ENCODE measurements at places on chromosomes 5 and 9.

DNA sequence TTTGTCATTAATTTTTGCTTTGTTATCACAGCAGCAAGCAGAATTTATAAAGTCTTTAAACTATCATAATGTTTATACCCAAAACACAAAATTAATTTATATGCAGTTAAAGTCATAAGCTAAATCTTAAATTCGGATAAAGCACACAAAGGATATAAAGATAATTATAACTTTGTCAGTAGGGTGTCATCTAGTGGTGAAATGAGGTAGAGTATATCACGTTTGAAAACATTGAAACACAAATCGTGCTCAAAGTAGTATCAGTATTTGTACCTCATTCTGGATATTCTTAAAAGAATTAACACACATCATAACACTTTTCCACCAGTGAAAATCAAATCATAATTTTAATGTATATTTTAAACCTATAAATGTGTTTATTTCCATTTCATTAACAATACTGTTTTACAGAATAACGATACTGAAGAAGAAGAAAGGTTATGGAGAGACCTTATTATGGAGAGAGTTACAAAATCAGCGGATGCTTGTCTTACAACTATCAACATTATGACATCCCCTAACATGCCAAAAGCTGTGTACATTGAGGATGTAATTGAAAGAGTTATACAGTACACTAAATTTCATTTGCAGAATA, 129.5 kb downstream of the NIPBL start:
- DNase-seq = no peak

DNA sequence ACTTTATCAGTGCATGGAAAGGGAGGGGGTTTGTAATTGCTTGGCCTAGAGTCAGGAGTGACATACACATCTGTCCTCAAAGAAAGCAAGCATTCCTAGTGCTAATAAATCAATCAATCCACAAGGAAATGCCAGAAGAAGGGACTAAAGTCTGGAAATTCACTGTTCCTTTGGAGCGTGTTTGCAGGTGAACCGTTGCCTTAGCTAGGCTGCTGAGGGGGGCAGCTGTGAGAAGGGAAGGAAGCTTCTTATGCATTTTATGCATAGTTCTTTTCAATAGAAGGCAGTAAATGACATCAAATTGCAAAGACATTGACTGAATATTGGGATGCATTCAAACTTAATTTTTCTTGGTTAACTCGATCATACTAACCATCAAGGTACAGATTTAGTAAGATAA, 1092.5 kb upstream of the SEMA6A start:
- DNase-seq = no peak

- peak; percentile 18 for DNase-seq
Measured at GRCh38 chr9:120619751-120620655, 40.0 kb upstream of the CDK5RAP2 start.

DNA sequence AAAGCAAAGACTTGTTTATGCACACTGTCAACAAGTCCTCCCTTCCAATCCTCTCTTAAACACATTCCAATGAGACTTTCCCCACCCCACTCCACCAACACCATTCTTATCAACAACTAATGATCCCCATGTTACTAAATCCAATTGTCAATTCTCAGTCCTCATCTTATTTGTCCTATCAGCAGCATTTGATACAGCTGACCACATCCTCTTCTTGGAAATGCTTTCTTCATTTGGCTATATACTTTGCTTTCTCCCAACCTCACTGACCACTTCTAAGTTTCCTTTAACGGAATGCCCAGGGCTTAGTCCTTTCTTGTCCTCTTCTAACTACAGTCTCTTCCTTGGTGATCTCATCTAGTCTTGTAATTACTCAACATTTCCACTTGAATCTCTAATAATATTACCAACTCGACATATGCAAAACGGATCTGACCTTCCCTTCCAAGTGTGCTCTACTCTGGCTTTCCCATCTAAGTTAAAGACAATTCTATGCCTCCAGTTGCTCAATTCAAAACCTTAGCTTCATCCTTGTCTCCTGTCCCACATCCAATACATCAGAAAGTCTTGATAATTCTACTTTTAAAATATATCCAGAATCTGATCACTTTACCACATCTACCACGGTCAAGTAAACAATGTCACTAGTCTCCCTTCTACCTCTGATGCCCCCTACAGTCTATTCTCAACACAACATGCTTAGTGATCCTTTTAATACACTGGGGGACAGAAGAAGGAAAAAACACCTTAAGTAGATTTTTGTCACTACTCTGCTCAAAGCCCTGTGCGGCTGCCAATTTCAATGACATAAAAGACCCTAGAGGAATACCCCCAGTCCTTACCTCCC, 25.5 kb downstream of the AGTPBP1 start:
- no peak for DNase-seq

- DNase-seq = no peak
Measured at GRCh38 chr9:75200892-75201470, 112.7 kb downstream of the OSTF1 start.

DNA sequence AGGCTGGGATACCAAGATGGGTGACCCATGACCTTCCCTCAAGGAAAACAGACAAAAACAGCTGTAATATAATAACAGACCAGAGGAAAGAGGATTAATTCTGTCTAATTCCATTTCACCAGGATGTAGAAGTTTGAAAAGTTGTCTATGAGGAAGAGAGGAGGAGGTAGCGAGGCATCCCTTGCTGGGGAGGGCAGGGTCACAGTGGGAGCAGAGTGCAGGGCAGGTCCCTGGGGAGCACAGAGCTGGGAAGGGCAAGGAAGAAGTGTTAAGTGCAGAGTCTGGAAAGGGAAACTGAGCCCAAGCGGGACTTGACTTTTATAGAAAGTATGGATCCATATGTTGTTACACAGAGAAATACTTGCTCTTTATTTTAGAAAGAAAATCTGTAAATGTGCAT, 210.6 kb downstream of the CD180 start:
- DNase-seq = no peak

DNA sequence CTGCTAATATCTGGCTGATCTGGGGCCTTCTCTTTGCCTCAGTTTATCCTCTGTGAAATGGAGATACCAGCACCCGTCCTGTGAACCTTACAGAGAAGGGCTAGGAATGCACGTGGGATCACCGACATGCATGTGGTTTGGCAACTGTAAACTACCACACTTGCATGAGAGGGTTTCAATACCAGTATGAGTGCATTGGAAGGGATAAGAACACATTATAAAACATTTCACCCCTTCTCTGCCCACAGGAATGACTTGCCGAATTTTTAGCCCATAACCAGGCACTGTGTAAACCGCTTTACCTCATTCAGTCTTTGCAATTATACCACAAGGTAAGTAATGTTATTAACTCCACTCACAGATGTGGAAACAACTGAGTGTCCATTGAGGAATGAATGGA, 8.9 kb upstream of the RAB14 start:
- no peak for DNase-seq

DNA sequence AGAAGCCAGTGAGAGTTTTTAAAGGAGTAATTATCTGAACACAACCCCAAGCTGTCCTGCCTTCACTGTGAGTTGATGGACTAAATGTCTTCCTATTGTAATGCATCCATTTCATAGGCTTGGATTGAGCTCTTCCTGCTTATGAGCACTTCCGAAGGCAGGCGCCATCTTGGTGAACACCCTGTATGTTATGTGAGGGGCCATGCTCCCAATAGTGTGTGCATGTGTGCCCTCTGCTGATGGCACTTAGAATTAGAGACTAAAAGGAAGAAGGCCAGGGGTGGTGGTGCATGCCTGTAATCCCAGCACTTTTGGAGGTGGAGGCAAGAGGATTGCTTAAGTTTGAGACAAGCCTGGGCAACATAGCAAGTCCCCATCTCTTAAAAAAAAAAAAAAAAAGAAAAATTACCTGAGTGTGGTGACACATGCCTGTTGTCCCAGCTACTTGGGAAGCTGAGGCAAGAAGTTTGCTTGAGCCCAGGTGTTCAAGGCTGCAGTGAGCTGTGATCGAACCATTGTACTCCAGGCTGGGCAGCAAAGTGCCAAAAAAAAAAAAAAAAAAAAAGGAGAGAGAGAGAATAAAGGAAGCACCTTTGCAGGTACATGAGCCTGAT, 65.0 kb downstream of the C9orf152 start:
- no peak for DNase-seq

DNA sequence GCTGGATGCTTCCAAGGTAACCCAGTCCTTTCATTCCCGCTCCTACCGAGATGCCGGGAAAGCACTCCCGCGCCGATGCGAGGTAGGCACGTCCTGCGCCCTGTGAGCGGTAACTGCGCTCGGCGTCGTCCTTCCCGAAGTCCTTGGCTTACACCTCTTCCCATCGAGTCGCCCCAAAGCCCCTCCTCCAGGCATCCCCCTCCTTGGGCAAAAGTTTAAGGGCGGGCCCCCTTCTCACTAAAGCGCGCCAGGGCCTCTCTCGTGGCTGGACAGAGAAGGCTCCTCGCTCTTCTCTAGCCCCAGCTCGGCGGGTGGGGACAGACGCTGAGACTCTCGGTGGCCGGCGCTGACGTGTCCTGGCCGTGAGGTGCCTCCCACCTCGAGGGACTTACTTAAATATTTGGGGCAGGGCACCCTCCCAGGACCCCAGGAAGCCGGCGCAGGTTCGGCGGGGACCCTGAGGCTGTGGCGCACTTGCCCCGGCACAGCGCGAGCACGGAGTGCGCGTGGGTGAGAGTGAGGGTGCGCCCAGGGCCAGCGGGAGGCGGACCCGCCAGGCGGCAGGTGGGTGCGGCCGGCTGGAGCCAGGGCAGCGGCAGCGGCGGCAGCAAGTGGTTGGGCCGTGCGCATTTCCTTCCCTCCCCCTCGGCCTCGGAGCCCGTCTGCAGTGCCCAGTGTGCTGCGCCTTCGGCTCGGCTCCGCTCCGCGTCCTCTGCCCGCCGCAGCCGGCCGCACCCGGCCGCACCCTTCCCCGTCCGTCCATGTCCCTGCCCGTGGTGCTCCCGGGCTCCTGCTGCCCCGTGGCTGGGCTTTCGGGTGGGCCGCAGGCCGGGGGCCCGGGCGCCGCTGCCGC, at the start of gene ENTREP1:
Gene ENTREP1 (plus strand): TSS at position 667 of the 853 bp plus-strand sequence. CDS start 95 bp downstream, at position 762.
- DNase-seq = no peak

DNA sequence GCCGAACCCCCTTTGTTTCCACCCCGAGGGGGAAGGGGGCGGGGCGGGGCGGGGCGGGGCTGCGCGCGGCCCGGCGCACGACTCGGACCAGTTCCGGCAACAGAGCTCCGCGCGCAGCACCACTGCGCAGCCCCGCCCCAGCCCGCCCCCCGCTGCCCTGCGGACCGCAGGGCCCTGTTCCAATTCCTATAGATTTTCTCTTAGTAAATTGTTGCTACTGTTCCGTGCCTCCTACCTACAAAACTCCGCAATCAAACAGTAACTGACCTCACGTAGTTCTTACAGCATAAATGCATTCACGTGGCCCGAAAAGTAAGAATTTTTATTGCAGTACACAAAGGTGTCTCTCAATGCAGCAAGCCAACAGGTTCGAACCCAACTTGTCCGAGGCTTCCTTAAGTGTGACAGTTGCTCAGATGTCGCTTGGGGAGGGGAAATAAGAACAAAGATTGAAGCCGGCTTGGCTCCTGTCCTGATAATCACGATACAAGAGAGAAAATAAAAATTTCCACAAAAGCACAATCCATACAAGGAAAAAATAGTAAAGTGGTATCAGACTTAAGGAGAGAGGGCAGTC, 1.2 kb upstream of the RNF38 start:
- no peak for DNase-seq

DNA sequence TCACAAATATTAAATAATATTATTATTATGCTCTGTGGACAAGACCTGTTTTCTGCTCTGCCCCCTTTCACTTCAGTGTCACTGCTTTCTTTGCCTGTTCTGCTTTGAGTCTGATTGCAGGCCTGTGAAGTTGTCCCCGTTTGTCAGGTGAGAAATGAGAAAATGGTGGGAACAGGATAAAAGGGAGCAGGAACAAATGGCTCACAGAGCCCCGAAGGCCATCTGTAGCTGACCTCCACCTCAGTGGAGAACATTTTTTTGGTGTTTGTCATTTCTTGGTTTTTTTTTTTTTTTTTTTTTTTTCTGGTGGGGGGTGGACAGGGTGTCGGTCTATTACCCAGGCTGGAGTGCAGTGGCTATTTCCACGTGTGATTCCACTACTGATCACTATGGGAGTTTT, 13.2 kb upstream of the S100Z start:
- DNase-seq = no peak

DNA sequence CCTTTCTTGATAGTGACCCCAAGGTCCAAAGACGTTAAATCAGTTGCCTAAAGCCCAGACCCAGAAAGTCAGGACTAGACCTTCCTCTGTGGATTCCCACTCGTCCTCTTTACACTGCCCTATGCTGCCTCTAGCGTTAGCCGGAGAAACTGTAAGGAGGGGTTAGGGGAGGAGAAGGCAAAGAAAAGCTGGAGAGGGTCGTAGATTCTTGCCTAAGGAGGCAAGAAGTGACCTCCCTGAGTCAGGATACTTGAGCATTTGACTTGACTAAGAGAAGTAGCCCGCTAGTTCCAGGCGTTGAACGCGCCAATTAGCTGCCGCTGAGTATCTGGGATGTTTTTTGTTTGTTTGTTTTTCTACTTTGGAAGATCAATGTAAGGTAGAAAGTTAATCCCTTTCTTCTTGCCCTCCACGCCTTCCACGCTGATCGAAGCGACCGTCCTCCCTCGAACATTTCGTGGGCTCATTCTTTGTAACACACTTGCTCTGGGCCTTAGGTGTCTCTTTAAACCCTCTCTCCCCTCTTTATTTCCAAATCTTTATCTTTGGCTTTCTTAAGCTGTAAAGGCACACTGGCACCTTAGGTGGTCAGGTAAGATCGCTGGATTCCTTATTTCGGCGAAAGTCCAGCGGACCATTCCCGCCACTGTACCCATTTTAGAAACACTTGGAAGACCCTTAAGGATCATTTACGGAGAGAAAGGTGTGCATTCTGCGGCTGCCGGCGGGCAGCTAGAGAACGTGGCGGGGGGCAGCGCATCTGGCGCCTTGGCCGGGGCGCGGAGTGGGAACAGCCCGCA, 5.1 kb upstream of the RGMB start:
- DNase-seq = no peak

DNA sequence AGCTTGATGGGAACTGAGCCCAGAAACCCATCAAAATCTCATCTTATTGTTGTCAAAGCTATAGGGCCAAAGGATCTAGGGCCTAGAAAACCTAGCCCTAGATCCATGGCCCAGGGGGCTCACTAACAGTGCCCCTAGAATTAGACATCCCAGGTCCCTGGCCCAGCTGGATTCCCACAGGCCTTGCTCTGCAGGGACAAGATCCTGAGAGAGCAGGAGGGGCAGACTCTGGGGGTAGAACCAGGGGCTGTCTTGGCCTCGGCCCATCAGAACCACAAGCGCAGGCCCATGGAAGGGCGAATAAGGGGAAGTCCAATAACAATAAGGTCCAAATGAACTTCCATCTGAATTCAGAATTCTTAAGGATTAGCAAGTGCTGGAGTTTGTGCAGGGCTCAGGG, 69.6 kb downstream of the IL6ST start:
- no peak for DNase-seq

- no peak for DNase-seq
Measured at GRCh38 chr5:62421414-62421813, 8.9 kb downstream of the IPO11 start.

DNA sequence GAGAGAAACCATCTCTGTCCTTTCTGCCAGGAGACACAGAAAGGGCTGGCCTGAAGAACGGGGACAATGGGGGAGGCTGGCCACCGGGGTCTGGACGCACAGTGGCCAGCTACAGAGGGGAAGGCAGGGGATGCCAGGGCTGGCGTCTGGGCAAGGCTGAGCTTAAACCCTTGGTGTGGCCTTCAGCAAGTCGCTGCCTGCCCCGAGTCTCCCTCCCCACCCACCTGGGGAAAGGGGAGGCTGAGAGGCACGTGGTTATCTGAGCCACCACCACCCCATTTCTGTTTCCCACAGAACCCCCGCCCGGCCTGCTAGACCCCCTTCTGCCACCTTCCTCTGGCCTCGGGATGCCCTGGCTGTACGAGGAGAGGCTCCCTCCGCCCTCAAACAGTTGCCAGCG, 115.3 kb downstream of the VAV2 start:
- DNase-seq = no peak

Measured in stimulated activated effector memory CD8-positive, alpha-beta T cell treated with anti-CD3 and anti-CD28 coated beads, Interleukin-12 subunit alpha, Interleukin-12 subunit beta, amount 100 ng/mL, for 72 hours (primary cell).